ENCODE measurements at places on chromosomes 5 and 9. TPM values are rescaled to one million over a fixed set of nuclear protein-coding genes. Genes with fewer than 3 reads are reported as not detected.

SLC25A25 gene
- 17.7 TPM for total RNA-seq

TPPP gene
- 8.2 TPM for total RNA-seq

ZNF483 gene
- total RNA-seq, result 32.9 TPM

BTNL3 gene
- not detected for total RNA-seq

SGTB gene
- total RNA-seq, result 93.7 TPM

CHSY3 gene
- total RNA-seq, result not detected

PDE6A gene
- not detected for total RNA-seq

SLIT3 gene
- not detected for total RNA-seq

PFN3 gene
- total RNA-seq, result not detected

NOXA1 gene
- total RNA-seq, result 6.7 TPM

INSYN2B gene
- not detected for total RNA-seq

SAXO1 gene
- 0.34 TPM for total RNA-seq

CA9 gene
- total RNA-seq, result not detected

DEPDC1B gene
- total RNA-seq, result 0.60 TPM

ORM2 gene
- not detected for total RNA-seq

EMB gene
- 131 TPM for total RNA-seq

SLC36A3 gene
- total RNA-seq, result not detected

ANXA2R gene
- total RNA-seq, result 48.9 TPM

SLC22A4 gene
- 0.16 TPM for total RNA-seq

ATOSB gene
- 5.1 TPM for total RNA-seq

PCDHGA9 gene
- total RNA-seq, result not detected

EQTN gene
- total RNA-seq, result not detected

HRCT1 gene
- total RNA-seq, result not detected

SPINK7 gene
- not detected for total RNA-seq

ICE1 gene
- total RNA-seq, result 37.6 TPM

CCNO gene
- total RNA-seq, result not detected

FBXO38 gene
- total RNA-seq, result 45.7 TPM

NMUR2 gene
- total RNA-seq, result not detected

ZNF300 gene
- 3.7 TPM for total RNA-seq

IGFBPL1 gene
- total RNA-seq, result not detected

REXO4 gene
- 17.3 TPM for total RNA-seq

CTSV gene
- 0.11 TPM for total RNA-seq

SLC12A2 gene
- 16.4 TPM for total RNA-seq

SHISAL2B gene
- not detected for total RNA-seq

PCA3 gene
- total RNA-seq, result not detected

CIZ1 gene
- total RNA-seq, result 107 TPM

TMEFF1 gene
- total RNA-seq, result not detected

LSM11 gene
- 0.49 TPM for total RNA-seq

SLC45A2 gene
- total RNA-seq, result not detected

CCNI2 gene
- 7.2 TPM for total RNA-seq

SPATA31A3 gene
- not detected for total RNA-seq

STK32A gene
- total RNA-seq, result not detected

TEK gene
- not detected for total RNA-seq

SPAAR gene
- not detected for total RNA-seq

LRRC70 gene
- 6.1 TPM for total RNA-seq

TMEM267 gene
- 7.1 TPM for total RNA-seq

GLRX gene
- 16.9 TPM for total RNA-seq

C5orf46 gene
- total RNA-seq, result not detected

PGGT1B gene
- total RNA-seq, result 37.5 TPM

KIF4B gene
- not detected for total RNA-seq

CCDC180 gene
- 7.1 TPM for total RNA-seq

KCNN2 gene
- total RNA-seq, result not detected

COQ4 gene
- total RNA-seq, result 20.7 TPM

ERAP2 gene
- total RNA-seq, result 56.6 TPM

TMC1 gene
- not detected for total RNA-seq

CLIC3 gene
- 2.1 TPM for total RNA-seq
